ENCODE measurements at places on chromosomes 4 and X.
A peak's percentile ranks its signal among the peaks of the same experiment; 100 is the strongest.

DNA sequence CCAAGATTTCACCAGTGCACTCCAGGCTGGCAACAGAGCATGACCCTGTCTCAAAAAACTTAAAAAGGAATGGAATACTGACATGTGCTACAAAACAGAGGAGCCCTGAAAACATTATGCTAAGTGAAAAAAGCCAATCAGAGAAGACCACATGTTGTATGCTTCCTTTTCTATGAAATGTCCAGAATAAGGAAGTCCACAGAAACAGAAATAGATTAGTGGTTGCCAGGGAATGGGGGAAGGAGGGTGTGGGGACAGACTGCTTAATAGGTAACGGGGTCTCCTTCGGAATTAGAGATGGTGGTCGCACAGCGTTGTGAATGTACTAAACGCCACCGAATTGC is 30.1 kb upstream of the KIAA0232 start:
- no peak for ATAC-seq

DNA sequence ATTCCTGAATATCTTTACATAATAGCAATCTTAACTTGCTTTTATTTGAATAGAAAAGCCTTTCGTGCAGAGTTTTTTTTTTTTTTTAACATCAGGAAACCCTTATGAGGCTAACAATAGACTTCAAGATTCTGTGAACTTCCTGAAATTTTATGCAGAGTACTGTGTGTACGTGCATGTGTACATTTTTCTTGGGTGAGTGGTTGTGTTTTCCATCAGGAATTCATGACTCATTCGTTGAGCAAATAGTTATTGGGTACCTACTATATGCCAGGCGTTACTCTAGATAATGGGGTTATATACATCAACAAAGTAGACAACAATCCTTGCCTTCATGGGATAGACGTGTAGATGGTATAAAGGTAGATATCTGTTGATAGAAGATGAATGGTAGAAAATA is 59.1 kb downstream of the MRPL1 start:
- ATAC-seq = no peak

GRCh38 chr4:78650106-78651024 is 98.8 kb downstream of the ANXA3 start:
- no peak for ATAC-seq

GRCh38 chr4:127708985-127709384 is 21.2 kb upstream of the SLC25A31 start:
- ATAC-seq = no peak

GRCh38 chrX:78658845-78659744 is at the start of gene RTL3:
Gene RTL3, minus strand, starts transcription at chrX:78659328. Its CDS starts 908 bp downstream, at chrX:78658420.
- ATAC-seq = no peak

DNA sequence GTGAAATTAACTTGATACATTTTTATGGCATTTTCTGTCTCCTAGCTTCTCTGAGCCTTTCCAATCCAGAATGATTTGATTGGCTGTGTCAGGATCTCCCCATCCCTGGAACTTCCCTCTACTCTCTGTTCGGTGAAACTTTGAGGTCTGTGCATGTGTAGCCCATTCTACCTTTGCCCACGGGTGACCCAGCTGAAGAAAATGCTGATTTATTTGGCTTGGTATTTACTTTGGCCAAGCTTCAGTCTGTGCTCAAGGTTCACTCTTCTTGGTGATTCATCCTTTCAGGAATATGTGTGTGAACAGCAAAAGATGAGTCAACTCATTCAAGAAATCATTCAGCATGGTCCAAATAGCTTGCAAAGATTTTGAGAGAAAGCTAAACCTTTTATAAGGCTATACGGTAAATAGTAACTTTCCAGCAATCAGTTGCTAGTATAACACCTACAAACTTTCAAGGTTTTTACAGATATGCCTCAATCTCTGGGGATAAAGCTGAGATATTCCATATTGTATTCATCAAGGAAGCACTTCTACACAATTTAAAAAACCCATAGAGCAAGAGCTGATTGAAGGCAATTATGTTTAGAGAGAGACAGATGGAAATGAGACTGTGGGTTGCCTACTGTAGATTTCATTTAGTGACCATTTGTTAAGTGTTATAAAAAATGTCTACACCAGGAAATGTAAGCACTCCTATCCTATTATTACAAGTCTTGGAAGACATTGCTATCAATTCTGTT is 233.9 kb upstream of the CXXC4 start:
- no peak for ATAC-seq

GRCh38 chr4:168769837-168770236 is 240.2 kb downstream of the CBR4 start:
- no peak for ATAC-seq

- ATAC-seq = no peak
Measured at GRCh38 chrX:19133231-19133630, 11.0 kb upstream of the ADGRG2 start.

DNA sequence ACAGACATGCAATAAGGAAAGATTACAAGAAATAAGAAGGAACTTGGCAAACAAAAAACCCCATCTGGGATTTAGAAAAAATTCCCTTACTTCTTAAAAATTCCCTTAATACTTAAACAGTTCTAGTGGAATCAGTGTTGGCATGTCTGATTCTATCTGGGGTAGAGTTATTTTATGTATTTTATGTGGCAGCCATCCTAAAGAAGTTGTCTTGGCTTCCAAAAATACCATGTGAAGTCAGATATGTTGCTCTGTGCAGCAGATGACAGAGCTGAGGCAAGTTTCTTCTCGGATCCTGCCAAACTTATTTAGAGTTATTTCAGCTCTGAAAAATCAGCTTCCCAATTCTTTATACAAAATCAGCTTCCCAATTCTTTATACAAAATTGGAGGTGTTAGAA is 14.7 kb downstream of the YY2 start:
- ATAC-seq = no peak

- no peak for ATAC-seq
Measured at GRCh38 chr4:67125636-67126514, 419.4 kb downstream of the CENPC start.

- no peak for ATAC-seq
Measured at GRCh38 chr4:150982557-150983233, 32.4 kb downstream of the LRBA start.

DNA sequence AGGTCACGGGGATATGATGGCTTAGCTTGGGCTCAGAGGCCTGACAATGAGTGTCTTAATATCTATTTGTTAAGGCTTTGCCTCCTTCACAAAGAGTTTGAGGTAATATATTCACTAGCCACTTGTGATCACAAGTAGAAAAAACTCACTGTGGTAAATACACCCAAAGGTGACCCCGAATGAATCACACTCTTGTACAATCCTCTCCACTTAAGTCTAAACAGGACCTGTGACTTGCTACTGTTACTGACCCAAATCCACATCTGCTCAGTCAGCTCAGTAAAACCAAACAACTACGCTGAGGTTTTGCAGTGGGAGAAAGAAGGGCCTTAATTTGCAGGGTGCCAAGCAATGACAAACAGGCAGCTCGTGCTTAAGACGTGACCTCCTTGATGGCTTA is 223.8 kb upstream of the MAGEC2 start:
- no peak for ATAC-seq

DNA sequence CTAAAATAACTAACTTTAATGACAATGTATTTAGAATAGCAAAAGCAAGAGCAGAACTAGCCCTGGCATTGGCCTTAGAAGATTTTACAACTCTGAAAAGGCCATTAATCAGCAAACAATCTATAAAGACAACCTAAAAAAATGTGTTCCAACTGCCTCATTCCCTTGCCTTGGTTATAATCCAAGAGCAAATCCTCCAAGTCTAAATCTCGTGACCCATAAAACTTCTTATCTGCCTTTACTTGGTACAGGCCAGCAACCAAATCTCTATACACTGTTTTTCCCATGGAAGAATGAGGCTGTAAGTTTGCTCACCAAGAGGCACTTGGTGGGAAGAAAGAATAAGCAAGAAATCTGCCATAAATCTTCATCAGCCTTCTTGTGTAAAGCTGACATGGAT is 175.3 kb upstream of the MID1 start:
- ATAC-seq = no peak

GRCh38 chr4:137961051-137961438 is 281.1 kb downstream of the SLC7A11 start:
- ATAC-seq = no peak

GRCh38 chr4:124913237-124913636 is 200.7 kb upstream of the ANKRD50 start:
- no peak for ATAC-seq

GRCh38 chr4:10622728-10623127 is 61.8 kb downstream of the CLNK start:
- ATAC-seq = no peak

- peak; percentile 64 for ATAC-seq
Measured at GRCh38 chrX:66728818-66729271, 90.0 kb upstream of the EDA2R start.

- ATAC-seq = no peak
Measured at GRCh38 chr4:149347139-149347538, 468.5 kb downstream of the IQCM start.

DNA sequence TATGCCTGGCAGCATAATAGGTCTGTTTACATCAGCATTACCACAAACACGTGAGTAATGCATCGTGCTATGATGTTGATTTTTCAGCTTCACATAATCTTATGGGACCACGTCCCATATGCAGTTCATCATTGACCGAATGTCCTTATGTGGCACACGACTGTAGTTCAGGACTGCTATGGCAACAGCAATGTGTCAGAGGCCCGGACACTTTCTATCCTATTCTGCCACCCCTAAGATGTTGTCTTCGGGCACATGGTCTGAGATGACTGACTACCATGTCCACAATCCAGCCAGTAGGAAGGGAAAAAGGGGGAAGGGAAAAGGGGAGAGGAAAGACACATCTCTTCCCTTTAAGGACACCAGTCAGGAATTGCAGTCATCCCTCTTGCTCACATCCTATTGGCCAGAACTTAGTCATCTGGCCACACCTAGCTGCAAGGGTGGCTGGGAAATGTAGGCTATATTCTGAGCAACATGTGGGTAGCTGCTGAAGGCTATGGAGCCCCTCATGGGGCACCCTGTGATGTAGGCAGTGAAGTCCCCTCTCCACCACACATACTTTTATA is 196.0 kb upstream of the RBPJ start:
- ATAC-seq = no peak

- peak; percentile 85 for ATAC-seq
Measured at GRCh38 chr4:67714248-67714583, 13.3 kb upstream of the UBA6 start.

- no peak for ATAC-seq
Measured at GRCh38 chr4:77342170-77342810, 185.3 kb downstream of the CCNG2 start.

DNA sequence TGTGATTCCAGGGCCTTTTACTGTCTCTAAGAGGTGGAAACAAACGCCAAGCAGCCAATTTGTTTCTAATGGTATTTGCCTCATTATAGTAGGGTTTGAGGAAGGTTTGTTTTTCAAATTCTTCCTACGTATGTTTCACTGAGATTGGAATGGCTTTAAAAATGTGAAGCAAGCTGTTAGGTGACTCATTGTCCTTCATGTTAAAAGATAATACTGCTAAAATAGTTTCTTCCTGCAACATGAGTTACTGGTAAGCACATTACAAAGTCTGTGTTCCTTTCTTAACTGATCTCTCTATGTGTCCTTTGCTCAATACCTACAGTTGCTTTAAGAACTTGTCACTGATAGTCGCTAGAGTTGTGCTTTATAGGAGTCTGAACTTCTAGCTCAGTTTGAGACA is 1183.9 kb downstream of the RPA4 start:
- no peak for ATAC-seq

Measured in activated CD4-positive, CD25-positive, alpha-beta regulatory T cell treated with anti-CD3 and anti-CD28 coated beads, Interleukin-2, amount 50 U/mL, for 24 hours (primary cell).